Activated T-cell treated with anti-CD3 and anti-CD28 coated beads, Interleukin-2, amount 50 U/mL, for 4 hours (primary cell): ENCODE measurements at places on chromosomes 11 and 22. TPM values are rescaled to one million over a fixed set of nuclear protein-coding genes. Genes with fewer than 3 reads are reported as not detected.

- DNase-seq: no peak
Measured at GRCh38 chr11:26584818-26585217, 12.8 kb upstream of the MUC15 start.

- no peak for DNase-seq
Measured at GRCh38 chr11:120575461-120575860, 63.9 kb downstream of the GRIK4 start.

DNA sequence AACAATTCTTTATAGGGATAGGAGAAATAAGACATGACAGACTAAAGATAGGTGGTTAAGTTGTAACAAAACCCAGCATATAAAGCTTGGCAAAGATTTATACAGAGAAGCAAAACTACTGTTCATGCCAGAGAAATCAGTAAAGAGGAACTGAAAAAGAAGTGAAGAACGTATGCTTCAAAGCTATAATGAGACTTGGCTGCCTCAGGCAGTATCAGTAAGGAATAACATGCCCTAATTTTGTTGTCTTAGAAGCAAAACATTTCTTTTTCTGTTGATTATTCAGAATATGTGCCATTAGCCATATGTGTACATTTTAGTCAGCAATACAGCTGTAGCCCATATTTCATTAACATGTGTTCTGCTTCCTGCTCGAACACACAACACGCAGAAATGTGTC, 403.2 kb downstream of the NELL1 start:
- no peak for DNase-seq

- no peak for DNase-seq
Measured at GRCh38 chr11:92278791-92279433, 54.3 kb downstream of the FAT3 start.

DNA sequence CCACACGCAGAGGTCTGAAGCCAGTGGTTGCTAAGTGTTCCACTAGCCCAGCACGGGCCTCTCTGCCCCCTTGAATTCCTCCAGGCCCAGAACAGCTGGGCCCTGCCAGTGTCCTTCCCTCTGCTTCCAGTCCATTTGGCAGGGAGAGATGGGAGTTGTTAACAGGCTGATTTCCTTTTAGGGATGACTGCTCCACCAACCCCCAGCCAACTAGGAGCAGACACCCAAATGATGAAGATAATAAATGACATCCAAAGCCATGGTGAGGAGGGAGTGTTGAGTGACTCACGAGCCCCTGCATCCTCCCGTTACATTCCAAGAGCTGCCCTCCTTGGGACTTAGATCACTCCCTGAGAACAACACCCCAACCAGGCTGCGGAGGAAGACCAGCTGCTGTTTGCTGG, 20.6 kb downstream of the PARVA start:
- no peak for DNase-seq

GRCh38 chr11:111631666-111632039, 29.4 kb downstream of the SIK2 start:
- DNase-seq: no peak

DNA sequence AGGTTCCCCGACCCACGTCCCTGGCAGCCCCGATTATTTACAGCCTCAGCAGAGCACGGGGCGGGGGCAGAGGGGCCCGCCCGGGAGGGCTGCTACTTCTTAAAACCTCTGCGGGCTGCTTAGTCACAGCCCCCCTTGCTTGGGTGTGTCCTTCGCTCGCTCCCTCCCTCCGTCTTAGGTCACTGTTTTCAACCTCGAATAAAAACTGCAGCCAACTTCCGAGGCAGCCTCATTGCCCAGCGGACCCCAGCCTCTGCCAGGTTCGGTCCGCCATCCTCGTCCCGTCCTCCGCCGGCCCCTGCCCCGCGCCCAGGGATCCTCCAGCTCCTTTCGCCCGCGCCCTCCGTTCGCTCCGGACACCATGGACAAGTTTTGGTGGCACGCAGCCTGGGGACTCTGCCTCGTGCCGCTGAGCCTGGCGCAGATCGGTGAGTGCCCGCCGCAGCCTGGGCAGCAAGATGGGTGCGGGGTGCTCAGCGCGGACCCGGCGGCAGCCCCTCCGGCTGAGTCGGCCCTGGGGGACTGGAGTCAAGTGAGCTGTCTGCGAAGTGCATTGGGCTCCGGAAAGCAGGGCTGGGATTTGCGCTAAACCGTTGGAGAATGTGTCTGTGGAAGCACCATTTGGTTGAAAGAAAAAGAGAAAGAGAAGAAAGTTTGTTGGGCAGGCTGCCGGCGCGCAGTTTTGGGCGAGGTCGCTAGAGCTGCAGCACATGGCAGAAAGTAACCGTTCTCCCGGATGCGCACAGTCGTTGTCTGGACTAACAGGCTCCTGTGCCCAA, at the start of gene CD44:
TSS of gene CD44 (plus strand) at position 229 of the 779 bp plus-strand sequence. CDS start at position 362, 133 bp downstream.
- peak; percentile 85 for DNase-seq

GRCh38 chr22:20946080-20946986, 20.7 kb upstream of the AIFM3 start:
- no peak for DNase-seq

DNA sequence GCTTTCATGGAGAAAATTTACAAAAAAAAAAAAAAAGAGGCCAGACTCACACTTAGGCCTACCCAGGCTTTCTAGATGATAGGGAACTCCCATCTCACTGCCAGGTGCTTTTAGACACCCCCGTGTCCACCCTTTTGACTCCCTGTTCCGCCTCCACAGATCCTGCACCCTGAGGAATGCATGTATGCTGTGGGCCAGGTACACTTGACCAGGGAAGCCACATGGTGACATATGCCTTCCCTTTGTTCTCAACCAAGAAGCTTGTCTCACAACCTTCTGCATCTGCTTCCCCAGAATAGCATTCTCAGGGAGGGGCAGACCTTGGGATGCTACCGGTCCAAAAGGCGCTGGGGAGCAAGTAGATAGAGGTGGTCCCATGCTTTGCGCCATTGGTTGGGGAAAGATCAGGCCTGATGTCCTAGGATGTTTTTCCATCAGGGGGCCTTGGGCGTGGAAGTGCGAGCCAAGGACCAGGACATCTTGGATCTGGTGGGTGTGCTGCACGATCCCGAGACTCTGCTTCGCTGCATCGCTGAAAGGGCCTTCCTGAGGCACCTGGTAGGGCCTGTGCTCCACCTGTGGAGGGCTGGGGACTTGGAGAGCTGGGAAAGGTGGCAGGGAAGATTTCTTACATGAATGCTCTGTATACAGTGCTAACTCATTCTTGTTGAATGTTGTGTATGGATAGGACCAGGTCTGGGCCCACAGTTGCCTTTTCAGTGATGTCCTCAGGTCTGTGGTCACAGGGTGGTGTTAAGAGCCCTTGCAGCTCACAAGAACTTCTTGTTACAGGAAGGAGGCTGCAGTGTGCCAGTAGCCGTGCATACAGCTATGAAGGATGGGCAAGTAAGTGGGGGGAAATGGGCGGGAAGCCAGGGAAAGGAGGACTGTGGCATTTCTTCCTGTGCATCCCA, 7.5 kb downstream of the HMBS start:
- no peak for DNase-seq

DNA sequence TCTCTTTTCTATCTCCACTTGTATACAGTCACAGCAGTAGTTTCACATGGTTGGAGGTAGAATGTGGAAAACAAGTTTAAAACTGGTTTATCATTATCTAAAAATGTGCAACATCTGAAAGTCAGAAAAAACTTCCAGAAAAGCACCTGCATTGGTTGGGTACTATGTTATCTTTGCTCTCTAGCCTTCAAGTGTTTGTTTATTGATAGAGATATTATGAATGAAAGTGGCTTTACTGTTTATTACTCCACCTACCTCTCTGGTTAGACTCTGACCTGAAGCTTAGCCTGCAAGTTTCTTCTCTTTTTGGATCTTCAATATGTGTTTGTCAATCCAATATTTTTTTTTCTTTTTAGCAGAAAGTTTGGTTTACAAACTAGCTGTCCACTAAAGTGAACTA, 2161.4 kb upstream of the RAG2 start:
- DNase-seq: no peak

DNA sequence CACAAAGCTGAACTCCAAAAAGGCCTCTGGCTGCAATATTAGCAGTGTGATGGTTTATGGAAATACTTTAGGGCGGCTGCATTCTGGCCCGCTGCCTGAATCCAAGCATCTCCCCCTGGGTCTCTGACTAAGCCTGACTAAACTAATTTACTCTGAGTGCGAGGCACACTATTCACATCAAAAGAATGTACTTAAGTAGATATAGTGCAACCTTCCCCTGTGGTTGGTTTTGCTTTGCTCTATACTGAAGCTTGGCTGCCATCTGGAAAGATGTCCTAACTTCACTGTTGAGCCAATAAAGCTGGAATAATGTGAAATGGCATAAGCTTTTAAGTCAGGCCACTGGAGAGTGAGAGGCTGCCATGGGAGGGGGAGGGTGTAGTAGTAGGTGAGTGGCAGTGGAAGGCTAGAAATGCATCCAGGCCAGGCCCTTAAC, 321.6 kb downstream of the AASDHPPT start:
- no peak for DNase-seq

- no peak for DNase-seq
Measured at GRCh38 chr22:23001463-23001862, 68.9 kb upstream of the GNAZ start.

DNA sequence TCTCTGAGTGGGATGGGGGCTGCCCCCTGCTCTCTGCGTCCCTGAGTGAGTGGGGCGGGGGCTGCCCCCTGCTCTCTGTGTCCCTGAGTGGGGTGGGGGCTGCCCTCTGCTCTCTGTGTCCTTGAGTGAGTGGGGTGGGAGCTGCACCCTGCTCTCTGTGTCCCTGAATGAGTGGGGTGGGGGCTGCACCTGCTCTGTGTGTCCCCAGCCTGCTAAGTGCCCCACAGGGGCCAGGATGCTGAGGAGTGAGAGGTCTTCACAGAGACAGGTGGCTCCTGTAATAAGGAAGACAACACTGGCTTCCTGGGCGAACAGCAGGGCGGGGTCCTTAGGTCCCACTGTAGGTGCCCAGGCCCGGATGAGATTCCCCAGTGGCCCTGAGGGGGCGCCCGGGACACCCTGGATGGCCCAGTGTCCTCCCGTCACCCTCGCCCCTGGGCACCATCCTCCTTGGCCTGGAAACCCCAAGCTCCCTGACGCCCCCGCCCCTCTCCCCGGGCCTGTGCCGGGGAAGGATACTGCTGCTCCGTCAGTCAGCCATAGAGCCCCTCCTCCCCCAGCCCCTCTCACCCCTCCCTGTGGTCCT, 3.8 kb upstream of the CCDC188 start:
- DNase-seq: no peak

DNA sequence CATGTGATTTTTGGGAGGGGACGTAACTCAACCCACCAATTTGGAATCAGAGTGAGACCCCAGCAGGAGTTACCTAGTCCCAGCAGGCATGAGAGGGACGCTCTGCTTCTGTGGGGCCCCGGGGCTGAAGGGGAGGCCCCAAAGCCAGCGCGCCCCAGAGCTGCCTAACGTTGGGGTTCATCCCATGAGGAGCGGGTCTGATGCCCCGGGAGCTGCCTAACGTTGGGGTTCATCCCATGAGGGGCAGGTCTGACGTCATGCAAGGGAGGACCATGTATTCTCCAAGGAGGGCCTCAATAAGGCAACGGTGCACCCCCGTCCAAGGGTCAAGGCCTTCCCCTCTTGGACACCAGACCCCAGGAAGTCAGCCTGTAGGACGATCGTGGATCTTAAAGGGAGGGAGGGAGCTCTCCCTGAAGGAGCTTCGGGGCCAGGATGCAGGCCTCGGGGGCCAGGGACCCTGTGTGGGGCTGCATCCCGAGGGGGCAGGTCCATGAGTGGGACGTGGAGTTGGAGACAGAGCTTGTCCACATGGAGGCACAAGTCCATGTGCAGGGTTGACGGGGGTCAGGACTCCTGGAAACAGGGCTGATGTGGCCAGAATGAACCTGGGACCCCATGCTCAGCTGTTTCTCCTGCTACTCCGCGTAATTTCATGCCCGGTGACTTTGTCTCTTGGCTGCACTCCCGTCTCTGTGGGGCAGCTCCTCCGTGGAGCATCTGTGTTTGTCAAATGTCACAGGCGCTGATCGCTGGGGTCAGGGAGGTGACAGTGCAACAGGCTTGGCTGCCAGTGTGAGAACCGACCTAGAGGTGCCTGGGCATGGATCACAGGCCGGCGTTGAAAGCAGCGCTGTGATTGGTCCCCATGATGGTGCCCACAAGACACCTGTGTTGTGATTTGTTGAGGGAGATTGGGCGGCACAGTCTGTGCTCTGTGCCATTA, 1029.1 kb downstream of the BRD1 start:
- DNase-seq: no peak

- DNase-seq: peak; percentile 27
Measured at GRCh38 chr11:117143390-117143789, 697 bp upstream of the PAFAH1B2 start.

DNA sequence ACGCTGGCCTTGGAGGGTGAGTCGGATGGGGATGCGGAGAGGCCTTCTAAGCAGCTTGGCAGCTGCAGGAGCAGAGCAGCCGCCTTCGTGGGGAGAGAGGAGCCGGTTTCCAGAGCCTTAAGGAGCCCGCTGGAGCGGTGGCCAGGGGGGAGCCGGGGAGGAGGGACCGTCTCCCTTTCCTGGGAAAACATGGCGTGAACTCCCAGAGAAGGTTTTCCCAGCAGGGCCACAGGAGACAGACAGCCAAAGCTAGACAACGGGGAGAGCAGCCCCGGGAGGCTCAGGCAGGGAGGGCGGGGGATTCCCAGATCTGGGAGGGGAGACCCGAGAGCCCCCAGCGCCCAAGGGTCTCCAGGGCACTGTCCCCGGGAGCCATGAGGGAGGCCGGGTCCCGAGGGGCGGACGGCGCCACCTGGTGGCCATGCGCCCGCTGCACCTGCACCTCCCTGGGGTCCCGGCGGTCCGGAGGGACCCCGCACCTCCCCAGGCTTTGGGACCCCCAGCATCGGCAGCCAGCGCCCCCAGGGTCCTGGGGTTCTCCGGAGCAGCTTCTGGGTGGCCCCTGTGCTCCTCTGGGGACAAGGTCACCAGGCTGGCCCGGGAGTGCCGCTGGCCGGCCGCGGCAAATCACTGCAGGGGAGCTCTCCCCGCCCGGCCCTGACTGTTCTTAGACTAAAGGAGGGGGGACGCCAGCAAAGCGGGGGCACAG, 2.4 kb upstream of the SYT8 start:
- DNase-seq: peak; percentile 68

DNA sequence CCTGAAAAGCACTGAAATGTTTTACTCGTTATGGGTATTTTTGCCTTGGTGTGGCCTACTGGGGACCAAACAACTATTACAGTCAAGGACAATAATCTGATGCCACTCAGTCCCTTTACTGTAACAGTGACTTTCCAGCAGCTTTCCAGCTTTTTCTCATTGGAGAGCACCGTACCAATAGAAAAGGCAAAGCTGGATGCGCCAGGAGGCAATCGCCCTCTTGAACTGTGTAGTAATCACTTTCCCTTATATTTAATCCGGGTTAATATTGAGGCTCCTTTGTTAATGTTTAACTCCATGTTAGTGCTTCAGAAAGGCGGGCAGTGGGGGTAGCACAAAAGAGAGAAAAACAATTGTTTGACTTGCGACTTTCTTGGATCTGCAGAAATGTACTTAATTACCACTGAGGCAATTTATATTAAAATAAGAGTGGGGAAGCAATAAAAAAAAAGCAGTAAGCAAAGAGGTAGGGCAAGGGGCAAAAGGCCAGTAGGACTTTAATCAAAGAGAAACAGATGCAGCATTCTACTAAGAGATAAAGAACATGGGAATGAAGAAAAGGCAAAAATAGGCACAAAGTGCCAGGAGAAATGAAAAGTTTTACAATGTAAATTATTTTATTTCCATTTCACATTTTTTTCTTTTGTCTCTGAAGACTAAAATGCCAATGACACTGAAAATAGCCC, 81.6 kb downstream of the LRRC4C start:
- DNase-seq: no peak

The NRIP3 gene
- total RNA-seq: 1.9 TPM

The GALNT18 gene
- total RNA-seq: 3.3 TPM

The PKNOX2 gene
- total RNA-seq: 0.38 TPM

The KREMEN1 gene
- total RNA-seq: 0.33 TPM

The POU2AF3 gene
- not detected for total RNA-seq

The DDTL gene
- total RNA-seq: not detected

The OR8D4 gene
- total RNA-seq: not detected
